ENCODE measurements at places on chromosomes 4 and X.

- no peak for DNase-seq
Observed at GRCh38 chr4:108185252-108185651, 16.5 kb upstream of the LEF1 start.

DNA sequence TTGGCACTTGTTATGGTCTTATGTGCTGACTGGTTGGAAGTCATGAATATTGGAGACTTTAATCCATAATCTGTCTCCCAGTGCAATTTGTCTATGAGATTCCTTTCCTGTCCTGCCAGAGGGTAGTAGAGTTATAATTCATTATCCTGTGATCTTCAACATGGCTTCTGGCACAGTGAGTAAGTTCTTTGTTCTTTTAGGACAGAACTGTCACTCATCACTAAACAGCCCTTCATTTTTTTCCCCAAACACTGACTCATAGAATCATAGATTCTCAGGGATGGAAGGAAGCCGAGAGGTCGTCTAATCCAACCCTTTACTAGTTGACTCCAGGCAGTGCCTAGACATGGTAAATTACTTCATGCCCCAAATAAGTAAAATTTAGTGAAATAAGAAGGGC, 78.4 kb downstream of the LUZP4 start:
- peak; percentile 29 for DNase-seq

DNA sequence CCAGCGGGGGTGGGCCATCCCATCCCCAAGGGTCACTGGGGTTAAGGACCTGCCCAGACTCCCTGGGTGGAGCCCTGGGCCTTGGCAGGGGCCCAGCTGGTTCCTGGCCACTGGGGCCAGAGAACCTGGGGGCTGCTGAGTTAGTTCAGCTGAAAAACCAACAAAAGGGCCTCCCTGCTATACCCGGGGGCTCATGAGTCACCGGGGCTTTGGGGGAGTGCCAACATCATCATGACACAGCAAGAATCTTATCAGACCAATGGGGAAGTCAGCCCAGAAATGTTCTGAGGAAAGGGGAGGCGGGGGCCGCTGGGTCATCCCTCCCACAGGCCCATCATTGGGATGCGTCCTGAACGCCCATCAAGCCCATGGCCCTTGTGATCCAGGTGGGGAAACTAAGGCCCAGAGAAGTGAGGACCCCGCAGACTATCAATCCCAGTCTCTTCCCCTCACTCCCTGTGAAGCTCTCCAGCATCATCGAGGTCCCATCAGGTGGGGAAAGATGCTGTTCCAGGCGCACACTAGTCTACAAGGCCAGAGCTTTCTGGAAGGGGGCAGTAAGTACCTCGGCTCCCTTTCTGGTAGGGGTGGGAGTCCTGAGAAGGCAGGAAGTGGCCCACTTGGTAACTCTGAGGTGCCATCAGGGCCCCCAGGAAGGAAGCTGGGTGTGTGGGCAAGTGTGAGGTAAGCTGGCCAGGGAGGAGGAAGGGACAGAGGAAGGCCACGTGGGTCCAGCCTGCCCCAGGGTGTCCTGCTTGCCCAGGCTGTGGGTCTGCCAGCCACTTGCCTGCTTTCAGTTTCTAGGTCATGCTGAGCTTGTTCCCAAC, 4.5 kb downstream of the G6PD start:
- DNase-seq = peak; percentile 92

DNA sequence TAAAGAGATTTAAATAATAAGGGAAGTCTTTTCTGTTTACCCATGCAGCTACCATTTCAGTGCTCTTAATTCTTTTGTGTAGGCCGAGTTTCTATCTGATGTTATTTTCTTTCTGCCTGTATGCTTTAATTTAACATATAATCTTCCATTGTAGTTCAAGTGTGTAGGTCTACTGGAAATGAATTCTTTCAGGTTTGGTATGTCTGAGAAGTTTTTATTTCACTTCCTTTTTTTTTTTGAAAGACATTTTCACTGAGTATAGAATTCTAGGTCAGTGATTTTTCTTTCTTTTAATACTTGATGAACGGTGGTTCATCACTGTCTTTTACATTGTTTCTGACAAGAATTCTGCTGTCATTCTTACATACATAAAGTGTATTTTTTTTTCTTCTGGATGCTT, 42.1 kb downstream of the VAMP7 start:
- no peak for DNase-seq

DNA sequence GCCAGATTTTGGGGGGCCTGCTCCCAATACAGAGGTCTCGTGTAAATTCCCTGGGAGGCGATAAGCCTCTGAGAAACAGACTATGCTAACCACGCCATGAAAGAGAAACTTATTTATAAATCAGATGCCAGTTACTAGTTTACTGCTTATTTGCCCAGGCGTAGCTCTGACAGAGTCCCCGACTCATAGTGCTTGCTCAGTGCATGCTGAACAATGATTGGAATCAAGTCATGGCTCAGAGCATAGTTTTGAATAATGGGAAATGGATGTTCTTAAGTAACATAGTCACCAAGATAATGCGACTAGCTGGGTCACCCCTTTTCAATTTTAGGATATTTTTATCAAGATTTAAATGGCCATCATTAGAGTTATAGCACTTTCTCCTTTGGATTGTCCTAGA, 39.9 kb downstream of the HTT start:
- DNase-seq = no peak

- DNase-seq = no peak
Observed at GRCh38 chr4:17362430-17362829, 149.5 kb downstream of the QDPR start.

GRCh38 chrX:13598877-13599276, 29.5 kb downstream of the EGFL6 start:
- DNase-seq = no peak
